NCI-H2171 (cell line): ENCODE measurements at places on chromosomes 16 and 17.

GRCh38 chr16:81612351-81613163 is 166.5 kb upstream of the PLCG2 start:
- no peak for DNase-seq

DNA sequence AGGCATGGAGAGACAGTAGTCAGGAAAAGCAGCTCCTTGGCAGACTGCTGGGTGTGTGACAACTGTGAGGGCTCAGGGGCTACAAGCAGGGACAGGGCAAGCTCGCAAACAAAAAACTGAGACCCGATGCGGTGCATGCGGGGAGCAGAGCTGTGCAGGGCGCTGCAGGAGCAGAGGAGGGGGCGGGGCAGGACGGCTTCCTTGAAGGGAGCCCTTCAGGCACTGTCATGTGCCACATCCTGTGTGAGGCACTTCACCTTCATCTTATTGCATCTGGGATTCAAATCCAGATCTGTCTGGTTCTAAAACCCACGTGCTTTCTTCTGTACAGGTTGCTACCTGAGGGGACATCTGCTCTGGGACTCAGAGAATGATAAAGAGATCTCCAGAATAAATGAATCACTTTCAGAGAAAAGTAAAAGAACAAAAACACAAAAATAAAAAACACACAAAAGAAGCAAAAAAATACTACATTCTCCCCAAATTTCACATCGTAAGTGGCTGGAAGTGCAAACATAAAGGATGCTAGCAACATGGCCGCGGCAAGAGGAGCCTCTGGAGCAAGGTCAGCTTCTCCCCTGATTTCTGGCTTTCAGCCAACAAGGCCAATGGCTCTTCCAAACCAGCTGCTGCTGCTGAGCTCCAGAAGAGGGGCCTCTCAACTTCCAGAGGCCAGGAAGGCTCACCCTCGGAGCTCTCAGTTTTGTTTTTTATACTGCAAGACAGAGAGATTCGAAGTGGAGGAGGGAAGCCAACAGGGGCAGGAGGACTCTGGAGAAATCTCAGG is 14.2 kb downstream of the LYRM9 start:
- no peak for DNase-seq

DNA sequence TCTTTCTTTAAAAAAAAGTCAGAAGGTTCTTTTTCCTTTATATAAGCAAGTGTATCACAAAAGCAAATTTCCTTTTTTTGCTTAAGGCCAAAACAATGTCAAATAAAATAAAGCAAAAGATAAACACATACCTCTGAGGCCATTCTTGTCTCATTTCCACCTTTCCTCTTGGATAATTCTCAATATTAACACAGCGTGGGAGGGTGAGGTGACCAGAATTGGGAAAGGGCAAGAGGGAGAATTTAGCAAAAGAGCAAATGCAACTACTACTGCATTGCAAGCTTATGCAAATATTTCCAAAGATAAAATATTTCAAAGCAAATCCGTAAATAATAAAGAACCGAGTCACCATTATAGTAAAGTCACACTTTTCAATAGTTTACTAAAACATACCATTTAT is 153.4 kb upstream of the PSMD7 start:
- no peak for DNase-seq

- DNase-seq, result no peak
Observed at GRCh38 chr17:42673266-42673884, 3.4 kb downstream of the PLEKHH3 start.

DNA sequence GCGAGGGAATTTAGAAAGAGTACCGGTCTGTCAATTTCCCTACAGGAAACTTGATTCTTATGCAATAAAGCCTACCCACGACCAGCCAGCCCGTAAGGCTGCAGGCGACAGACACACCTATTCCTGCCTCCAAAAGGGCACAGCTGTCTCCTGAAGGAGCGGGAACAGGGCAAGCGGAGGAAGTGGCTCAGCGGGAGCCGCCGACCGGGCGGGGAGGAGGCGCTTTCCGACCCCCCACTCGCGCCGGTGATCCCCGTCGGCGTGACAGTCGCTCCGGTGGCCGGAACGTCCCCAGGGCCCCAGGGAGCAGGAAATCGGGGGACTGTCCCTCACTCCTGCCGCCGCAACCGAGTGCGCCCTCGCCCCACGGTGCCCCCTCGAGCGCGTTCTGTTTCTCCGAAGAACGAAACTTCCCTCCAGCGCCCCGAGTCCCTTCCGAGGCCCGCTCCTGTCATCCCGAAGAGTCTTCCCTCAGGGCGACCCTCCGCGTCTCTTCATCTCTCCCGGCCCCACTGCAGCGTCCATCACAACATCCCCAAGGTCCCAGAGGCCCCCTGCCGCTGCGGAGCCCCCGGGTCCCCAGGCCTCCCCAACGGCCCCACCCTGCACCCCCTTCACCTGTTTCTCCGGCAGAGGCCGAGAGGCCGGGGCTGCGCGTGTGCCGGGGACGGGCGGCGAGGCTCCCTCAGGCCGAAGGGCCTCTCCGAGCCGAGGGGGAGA is 421 bp downstream of the STAT3 start:
- DNase-seq, result peak; percentile 42

GRCh38 chr16:73092236-73092781 is 44.4 kb upstream of the ZFHX3 start:
- no peak for DNase-seq

GRCh38 chr17:59696682-59697277 is 10.4 kb downstream of the PTRH2 start:
- DNase-seq, result no peak

DNA sequence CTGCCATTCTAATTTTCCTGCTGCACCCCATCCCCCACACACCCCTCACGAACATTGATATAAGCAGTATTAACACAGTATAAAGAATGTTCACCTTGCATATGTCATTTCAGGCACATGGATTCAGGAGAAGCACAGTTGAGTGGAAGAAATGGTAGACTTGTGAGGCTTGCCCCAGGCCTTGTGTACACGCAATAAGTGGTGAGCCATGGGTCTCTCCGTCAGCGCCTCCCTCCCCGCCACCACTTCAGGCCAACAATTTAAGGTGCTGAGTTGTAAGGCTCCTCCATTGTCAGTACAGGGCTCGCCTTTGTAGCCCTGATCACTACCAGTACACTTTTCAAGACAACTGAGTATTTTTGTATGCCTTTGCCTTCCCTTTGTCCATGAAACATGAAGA is 12.2 kb upstream of the CLEC18C start:
- no peak for DNase-seq

GRCh38 chr16:11914210-11915113 is 1.3 kb downstream of the GSPT1 start:
- no peak for DNase-seq

DNA sequence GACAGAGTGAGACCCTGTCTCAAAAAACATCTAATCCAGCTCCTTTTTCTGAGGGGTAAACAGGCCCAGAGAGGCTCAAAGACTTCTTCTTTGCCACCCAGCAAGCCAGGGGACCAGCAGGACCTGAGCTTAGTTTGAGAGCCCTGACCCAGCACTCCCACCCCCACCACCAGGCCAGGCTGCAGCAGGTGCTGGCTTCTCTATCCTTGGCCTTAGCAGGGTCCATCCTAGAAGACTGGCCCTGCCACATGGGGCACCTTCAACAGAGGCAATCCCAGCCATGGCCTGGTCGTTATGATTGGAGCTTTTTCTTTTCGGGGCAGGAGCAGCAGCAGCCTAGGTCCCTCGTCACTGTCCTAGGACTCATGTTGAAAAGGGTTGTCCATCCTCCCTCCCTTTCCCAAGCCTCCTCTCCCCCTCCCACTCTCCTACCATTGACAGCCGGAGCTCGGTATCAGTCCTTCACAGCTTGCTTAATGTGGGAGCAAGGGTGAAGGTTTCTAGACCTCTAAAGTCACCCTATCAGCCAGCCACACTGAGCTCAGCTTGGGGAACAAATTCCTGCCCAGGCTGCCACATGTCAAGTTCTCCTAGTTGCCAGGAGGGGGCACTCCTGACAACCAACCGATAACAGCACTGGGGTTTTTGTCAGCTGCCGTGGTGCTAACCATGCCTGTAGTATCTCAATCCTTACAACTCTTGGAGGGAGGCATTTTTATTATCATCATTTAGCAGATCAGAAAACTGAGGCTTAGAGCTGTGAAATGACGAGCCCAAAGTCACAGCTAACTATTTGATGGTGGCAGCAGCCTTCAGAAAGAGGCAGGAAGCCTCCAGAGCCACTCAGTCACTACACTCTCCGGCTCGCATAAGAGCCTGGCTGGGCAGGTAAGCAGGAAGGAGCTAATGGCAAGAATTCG is 11.2 kb downstream of the MRPL27 start:
- peak; percentile 4 for DNase-seq

DNA sequence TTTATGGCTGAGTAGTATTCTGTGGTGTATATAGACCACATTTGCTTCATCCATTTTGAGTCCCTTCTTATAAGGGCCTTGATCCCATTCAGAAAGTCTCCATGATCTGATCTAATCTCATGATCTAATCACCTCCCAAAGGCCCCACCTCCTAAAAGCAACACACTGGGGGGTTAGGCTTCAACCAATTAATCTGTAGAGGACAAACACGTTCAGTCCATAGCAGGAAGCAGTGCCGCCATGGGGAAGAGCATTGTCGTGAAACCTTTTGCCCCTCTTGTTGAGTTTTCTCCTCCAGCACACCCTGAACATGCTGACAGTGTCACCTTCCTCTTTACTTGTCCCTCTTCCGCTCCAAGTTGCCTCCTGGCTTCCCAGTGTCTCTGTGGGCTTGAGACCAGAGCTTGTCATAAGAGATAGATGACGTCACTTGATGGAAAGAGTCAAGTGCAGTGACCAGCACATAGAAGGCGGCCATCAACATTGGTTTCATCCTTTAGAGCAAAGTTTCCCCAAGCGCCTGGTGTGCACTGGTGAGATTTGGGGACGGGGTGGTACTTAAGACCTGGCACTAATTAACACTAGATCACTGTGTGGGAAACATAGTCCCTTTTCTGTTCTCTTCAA is 74.1 kb downstream of the PRKCB start:
- no peak for DNase-seq

- DNase-seq, result no peak
Observed at GRCh38 chr17:60229188-60229802, 79.5 kb downstream of the CA4 start.

DNA sequence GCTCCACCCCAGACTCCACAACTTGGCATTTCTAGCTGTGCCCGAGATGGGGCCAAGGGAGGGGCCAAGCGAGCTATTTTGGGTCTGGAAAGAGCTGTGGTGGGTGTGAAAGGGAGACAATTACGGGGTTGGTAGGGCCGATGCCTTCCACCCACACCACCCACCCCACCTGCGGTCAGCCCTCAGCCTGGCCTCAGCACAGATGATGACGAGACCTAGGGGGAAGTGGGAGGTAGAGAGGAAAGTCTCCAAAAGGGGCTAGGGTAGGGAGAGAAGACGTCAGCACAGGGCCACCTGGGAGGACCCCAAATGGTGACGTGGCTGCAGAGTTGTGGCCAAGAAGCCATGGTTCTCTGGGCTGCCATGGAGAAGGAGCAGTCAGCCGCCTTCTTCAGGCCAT is 83.1 kb downstream of the SDK2 start:
- no peak for DNase-seq

GRCh38 chr17:79840269-79840988 is 1.2 kb upstream of the CBX4 start:
- no peak for DNase-seq

GRCh38 chr16:84567286-84567962 is 50.5 kb downstream of the COTL1 start:
- DNase-seq, result no peak

GRCh38 chr17:81858967-81859905 is 1.1 kb downstream of the P4HB start:
- DNase-seq, result no peak

DNA sequence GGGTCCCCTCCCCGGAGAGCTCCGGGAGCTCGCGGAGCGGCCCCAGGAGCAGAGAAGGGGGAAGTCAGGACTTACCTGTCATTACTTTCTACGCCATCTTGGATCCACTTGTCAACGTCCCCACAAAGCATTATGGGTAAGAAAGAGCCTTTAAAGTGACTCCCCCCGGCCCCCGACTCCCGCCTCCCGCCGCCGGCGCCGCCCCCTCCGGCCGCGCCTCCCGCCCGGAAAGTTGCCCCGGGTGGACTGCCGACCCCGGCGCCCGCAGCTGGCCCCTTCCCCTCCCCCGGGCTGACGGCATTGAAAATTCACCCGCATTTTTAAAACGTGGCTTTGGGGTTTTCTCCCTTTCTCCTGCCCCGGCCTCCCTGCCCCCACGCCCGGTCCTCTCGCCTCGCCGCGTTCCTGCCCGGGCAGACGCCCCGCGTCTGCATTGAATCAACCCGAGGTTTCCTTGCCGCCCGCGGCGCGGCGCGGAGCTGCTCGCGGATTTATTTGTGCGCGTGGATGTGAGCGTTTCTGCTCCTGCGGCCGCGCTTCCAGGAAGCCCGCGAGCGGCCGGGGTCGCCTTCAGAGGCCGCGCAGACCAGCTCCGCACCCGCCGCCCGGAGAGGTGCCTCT is at the start of gene HELZ:
HELZ (minus strand) TSS at position 124 of the 621 bp plus-strand sequence. CDS start 26,392 bp downstream, outside the sequence.
- peak; percentile 72 for DNase-seq

GRCh38 chr17:39754958-39755553 is 17.3 kb downstream of the GRB7 start:
- DNase-seq, result no peak

GRCh38 chr17:6177941-6178694 is 107.9 kb downstream of the WSCD1 start:
- DNase-seq, result no peak

DNA sequence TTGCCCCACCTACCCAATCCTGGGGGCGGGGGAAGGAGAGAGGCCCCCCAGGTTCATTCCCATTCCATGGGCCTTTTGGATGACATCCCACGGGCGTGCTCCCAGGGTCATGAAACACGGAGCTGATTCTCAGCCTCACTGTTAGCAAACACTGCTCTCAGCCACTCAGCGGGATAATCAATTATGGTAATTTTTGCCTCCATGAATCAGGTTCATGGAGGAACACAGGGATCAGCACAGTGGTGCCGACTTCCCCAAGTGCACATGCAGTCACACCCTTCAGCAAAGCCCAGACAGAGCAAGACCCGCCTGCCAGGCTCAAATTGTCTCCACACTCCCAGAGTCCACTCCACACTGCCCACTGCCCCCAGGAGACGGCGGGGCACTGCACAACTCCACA is 164.6 kb downstream of the ENGASE start:
- no peak for DNase-seq

- no peak for DNase-seq
Observed at GRCh38 chr16:23121024-23121423, 28.2 kb downstream of the USP31 start.

GRCh38 chr16:57271867-57272495 is 12.5 kb downstream of the PLLP start:
- DNase-seq, result no peak

DNA sequence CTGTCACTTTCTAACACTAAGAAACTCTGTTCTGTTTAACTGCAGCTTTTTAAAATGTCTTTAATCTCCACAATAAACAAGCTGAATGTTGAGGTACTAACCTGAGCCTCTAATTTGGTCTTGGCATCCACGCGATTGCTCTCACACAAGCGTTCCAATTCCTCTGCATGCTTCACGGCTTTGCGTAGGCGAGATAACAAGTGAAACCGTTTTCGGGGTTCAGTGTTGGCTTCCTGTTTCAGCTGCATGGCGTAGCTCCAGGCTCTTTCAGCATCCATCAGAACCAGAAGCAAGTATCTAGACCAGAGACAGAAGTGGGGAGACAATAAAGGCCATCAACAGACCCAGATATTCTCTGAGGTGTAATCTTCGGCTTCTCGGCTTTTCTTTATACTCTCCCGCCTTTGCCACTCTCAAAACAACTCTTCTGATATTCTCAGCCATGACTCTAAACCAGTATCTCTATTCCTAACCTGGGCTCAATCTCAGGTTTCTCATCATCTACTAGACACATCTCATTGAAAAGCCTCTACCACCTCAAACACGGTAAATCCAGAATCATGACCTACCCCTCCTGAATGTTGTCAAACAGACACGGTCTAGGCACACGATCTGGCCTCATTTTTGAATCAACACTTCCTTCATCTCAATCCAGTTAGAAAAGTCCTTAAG is 8.3 kb downstream of the SRP68 start:
- no peak for DNase-seq

- DNase-seq, result no peak
Observed at GRCh38 chr17:82349287-82349701, 9.8 kb upstream of the TEX19 start.
